ENCODE measurements at places on chromosomes 1 and 21.
A peak's percentile ranks its signal among the peaks of the same experiment; 100 is the strongest.

- no peak for DNase-seq
These were observed 48.0 kb downstream of the GPR161 start for GRCh38 chr1:168088511-168089325.

DNA sequence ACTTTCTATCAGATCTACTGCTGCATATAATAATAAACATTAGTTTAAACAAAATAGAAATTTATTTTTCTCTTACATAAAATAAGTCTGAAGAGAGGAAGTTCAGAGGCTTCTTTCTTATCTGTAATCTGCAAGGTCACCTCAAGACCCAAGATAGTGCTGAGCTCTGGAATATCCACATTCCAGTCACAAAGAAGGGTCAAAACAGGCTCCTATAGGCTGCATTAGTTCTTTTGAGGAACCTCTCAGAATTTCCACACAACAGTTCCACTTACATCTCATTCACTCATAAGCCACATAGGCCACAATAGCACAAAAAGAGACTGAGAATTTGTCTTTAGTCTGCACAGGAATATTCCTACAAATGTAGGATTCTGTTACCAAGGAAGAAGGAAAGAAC lies 15.4 kb downstream of the DYNLT5 start:
- no peak for DNase-seq

DNA sequence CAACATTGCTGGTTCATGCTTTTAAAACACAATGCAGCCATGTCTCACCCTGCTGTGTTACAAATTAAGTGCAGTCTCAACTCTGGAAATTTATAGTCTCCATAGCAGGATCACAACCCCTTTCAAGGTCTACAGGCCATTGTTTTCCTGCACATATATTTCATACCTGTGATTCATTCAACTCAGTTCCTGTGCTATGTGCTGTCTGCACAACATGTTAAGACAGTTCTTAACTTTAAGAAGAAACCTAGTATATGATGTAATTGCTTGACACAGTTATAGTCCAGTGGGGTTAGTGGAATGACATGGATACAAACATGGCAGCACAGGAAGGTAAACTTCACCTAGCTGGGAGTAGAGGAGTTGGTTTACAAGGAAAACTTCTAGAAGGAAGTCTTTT lies 106.4 kb downstream of the IFI44 start:
- no peak for DNase-seq

DNA sequence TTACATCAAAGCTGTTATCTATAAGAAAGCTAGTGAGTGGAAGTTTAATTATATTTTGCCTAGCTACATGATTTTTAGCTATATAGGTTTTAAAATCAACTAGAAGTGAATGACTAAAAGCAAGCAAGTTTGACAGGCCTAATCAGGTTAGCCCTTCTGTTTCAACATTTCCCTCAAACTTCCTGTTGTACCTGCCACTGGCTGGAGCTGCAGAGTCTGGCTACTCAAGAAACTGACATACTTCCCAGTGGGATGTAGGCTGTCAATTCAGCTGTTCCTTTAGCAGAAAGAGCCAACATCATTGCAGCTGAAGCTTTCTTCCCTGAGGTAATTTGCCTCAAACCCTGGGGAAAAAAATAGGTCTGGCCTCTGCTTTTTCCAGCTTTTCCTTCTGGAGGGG lies 87.1 kb upstream of the TNR start:
- no peak for DNase-seq

- no peak for DNase-seq
These were observed 662.9 kb downstream of the PLPP3 start for GRCh38 chr1:55916481-55916880.

GRCh38 chr21:34202553-34203372 lies 129.4 kb downstream of the MRPS6 start:
- no peak for DNase-seq

GRCh38 chr1:98733782-98734112 lies 72.2 kb downstream of the SNX7 start:
- no peak for DNase-seq

DNA sequence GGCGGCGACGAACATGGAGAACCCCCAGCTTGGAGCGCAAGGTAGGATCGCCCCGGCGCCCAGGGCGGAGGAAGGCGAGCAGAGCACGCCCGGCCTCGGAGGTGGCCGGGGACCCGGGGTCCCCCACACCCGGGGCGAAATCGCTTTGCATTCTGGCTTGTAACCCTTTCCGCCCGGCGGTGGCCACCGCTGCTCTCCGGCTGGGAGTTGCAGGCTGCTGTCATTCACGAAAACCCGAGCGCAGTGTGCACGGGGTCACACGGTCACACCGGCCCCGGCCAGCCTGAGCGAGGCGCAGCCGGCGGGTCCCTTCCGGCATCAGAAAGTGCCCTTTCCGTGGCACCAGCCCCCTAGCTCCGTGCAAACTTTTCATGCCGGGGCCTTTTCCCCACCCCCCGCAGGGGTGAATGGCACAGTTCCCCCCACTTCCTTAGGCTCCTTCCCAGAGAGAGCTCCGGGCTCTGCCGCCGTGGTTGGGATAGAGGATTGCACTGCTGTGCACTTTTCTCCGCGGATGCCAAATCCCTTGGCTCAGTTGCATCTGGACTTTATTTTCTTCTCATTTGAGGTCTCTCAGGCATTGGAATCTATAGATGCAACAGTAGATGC lies 802 bp downstream of the KAZN start:
- no peak for DNase-seq

GRCh38 chr1:76013206-76013581 lies 61.4 kb upstream of the ST6GALNAC3 start:
- DNase-seq, result no peak

- DNase-seq, result peak; percentile 38
These were observed 46.9 kb downstream of the DOP1B start for GRCh38 chr21:36203603-36203889.

DNA sequence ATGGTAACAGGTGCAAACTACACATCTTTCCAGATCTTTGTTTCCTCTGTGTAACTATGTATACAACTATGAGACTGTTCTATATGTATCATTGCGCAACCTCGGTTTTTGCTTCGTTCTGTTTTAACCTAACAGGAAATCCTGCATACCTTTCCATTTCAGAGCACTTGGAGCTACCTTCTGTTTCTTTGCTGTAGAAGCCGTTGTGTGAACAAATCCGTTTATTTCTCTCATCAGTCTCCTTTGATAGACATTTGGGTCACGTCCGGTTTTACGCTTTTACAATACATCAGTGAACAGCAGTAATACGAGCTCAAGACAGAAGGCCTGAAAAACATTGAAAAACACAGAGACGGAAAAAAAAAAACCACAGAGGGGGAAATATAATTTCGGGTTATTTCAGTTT lies 10.5 kb downstream of the ATP5IF1 start:
- DNase-seq, result no peak

DNA sequence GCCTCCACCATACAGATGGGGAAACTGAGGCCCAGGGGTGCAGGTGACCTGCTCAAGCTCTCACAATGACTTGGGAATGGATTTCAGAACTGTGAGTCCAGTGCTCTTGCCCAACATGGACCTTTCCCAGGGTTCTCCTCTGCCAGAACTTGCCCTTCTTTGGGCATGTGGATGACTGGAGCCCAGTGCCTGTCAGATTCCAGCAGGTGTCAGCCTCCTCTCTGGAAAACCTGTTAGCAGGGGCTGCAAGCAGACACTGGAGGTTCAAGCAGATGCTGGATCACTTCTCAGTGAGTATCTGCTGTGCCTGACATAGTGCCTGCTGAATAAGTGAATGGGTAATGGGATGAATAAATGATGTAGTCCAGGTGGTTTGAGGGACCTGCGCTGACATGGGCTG lies 314.2 kb upstream of the POU3F1 start:
- DNase-seq, result no peak

DNA sequence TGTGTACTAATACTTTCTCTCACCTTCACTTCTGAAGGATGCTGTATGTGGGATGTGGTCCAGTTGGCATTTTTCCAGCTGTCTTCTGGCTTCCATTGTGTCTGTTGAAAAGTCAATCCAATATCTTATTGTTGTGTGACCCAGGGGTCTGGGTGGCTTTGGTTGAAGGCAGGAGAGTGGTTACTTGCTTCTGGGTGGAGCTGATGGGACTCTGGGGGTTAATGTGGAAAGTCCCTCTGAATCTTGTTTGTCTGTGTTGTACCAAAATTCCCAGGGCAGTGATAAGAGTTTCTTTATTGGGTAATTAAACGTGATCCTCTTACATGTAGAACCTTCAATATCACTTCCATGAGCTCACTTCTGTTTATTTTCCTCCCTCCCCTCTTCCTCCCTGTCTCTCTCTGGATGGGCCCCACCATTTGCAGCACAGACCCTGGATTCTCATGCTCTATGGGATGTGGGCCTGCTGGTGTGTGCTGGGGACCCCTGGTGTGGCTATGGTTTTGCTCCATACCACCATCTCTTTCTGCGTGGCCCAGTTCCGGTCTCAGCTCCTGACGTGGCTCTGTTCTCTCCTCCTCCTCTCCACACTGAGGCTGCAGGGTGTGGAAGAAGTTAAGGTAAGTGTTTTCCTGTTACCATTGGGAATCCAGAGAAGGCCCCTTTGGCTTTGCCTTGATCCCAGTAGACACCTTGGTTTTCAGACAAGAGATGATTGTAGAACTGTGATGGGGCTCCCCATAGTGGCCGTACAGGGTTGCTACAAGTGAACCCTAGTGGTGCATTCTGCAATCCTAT lies 71.5 kb downstream of the HHAT start:
- peak; percentile 20 for DNase-seq

GRCh38 chr1:43952731-43953346 lies 6.1 kb downstream of the IPO13 start:
- DNase-seq, result no peak

- DNase-seq, result no peak
These were observed 38.8 kb downstream of the PIK3C2B start for GRCh38 chr1:204455831-204456145.

DNA sequence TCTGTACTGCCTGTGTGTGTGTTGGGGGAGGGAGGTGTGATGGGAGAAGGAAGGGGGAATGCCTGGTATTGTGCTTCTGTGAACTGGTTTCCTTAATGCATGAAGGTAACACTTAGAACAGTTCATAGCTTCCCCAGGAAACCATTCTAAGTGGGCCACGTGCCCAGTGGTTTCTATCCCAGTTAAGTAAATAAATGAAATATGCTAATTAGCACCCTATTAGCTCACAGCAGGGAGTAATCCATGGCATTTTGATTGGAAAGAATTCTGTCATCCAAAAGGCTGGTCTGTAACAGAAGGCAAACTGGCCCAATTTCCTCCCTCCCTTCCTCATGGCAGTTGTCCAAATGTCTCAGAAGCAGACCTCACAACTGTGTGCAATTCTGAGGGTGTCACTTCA lies 199.3 kb downstream of the TTLL7 start:
- no peak for DNase-seq

GRCh38 chr1:2494323-2494693 lies 18.2 kb downstream of the PLCH2 start:
- DNase-seq, result no peak

- no peak for DNase-seq
These were observed 10.8 kb downstream of the AADACL4 start for GRCh38 chr1:12654657-12655056.

- DNase-seq, result no peak
These were observed 25.2 kb upstream of the COX20 start for GRCh38 chr1:244810221-244810620.

- DNase-seq, result no peak
These were observed 60.0 kb upstream of the HMCN1 start for GRCh38 chr1:185674201-185674600.

- no peak for DNase-seq
These were observed 37.4 kb downstream of the JAM2 start for GRCh38 chr21:25676451-25676850.

DNA sequence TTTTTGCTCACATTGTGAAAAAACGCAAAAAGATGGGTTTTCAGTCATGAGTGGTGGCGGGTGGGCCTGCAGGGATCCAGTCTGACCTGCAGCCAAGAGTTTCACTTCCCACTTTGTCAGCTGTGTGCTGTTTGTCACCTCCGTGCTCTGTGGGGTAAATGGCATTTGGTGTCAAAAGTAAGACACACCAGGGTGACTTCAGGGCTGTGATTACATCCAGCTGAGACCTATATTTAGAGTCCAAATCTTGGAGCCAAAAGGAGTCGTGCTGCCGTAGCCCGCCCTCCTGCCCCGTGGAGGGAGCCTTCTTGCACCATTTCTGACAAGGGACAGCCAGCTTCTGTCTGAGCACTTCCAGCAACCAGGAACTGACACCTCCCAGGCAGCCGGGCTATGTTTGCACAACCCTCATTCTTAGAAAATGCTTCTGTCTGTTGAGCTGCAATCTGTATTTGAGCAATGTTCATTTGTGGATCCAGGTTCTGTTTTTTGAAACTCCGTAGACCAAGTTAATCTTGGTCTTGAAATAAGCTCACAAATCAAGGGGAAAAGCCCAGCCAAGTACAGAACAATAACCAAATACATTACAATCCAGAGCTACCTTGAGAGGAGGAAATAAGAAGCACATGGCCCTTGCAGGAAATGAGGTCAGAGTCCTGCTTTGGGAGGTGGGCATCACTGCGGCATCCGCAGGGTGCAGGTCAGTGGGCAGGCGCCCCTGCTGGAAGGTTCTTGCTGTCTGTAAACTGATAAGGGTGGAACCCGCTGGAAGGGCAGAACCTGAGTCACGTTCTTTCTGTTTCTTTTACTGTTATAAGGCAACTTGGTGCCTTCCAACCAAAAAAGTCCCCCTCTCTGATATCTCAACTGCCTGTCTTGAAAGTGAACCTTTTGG lies 14.4 kb downstream of the ABCG1 start:
- DNase-seq, result peak; percentile 68

DNA sequence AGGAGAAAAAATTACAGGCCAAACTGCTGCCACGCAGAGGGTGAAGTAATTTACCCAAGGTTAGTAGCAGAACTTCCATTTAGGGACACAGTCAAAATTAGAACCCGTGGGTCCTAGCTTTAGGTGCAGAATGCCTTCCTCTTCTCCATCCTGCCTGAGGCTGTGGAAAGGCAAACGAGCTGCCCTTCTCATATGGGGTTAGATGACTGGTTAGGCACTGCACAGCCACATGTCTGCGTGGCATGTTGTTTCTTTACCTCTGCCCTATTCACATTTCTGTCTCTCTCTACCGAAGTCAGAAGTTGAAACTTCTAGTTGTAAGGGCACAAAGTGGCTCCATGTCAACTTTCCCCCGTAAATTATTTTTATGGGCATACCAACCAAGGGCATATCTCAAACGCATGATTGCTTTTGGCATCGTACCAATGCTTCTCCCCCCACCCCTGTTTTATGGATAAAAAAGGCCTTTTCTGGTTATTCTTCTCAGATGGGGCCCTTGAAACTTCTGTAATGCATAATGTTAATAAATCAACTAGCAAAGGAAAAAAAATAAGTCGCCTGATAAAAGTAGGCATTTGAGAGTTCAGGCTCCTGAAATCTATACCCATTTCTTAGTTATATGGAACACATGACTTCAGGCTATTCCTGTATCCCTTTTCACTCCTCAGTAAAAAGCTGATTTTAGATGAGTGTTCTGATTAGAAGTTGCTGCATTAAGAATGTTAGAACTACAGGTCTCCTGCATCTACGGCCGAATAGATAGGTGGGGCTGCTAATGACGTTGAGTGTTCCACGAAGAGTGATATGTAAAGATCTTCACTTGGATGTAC lies 139.6 kb upstream of the NRIP1 start:
- DNase-seq, result no peak

- DNase-seq, result no peak
These were observed 35.9 kb downstream of the KCNC4 start for GRCh38 chr1:110245876-110246620.
